Activated CD4-positive, alpha-beta T cell treated with anti-CD3 and anti-CD28 coated beads, Interleukin-2, amount 10 ng/mL, durations not matched to agents 24 days and 14 days (primary cell): ENCODE measurements at places on chromosomes 7 and 10. TPM values are rescaled to one million over a fixed set of nuclear protein-coding genes. Genes with fewer than 3 reads are reported as not detected.

Gene ASAH2
- 4.6 and 5.2 TPM in 2 replicates for total RNA-seq

GRCh38 chr7:143380260-143380645 is 892 bp upstream of the ZYX start:
- peak; percentile 96 for DNase-seq

- no peak for DNase-seq
Observed at GRCh38 chr10:9228771-9229170, 1174.3 kb downstream of the GATA3 start.

GRCh38 chr10:78614267-78614666 is 454.5 kb upstream of the ZMIZ1 start:
- no peak for DNase-seq

DNA sequence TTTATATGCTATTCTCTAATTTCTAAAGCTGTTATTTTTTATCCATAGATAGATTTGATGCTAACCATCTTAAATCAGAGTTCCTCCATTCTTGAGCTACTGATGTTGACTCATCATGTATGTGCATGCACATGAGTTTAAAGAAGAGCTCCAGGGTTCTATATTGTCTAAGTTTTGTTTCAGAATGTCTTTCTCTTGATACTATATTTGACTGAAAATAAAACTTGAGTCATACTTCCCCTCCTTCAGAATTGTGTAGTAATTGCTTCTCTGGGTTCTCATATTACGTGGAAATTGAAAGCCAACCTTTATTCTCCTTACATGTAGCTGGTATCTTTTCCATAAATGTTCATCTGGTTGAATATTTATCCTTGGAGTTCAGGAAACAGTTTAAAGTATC is 89.4 kb downstream of the LRRTM3 start:
- DNase-seq, result no peak

GRCh38 chr7:7251742-7252141 is 69.4 kb downstream of the C1GALT1 start:
- DNase-seq, result no peak

Gene TAC1
- total RNA-seq, result 0.28 TPM in 1 of 2 replicates, not detected in the other
